ENCODE measurements at places on chromosomes 2 and 18.

GRCh38 chr2:86072271-86072858 is 33.3 kb downstream of the POLR1A start:
- peak; percentile 14 for DNase-seq

DNA sequence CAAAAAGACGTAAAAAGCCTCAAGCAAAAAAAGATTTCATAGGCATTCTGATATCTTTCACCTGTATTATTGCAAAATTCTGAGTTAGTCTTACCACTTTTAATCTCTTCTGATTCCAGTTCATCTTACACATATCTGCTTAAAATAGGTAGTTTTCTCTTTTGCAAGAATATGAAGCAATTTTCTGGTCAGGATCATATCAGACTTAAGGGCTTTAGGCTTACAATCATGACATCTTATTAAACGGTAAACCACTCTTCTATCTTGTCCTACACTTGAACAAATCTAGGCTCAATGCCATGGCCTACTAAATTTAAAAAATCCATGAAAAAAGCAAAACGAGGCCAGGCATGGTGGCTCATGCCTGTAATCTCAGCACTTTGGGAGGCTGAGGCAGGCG is 50.1 kb upstream of the GAREM1 start:
- no peak for DNase-seq

GRCh38 chr2:1233281-1233680 is 180.0 kb upstream of the TPO start:
- DNase-seq: no peak

- DNase-seq: no peak
Measured at GRCh38 chr2:120729406-120730399, 6.0 kb upstream of the GLI2 start.

GRCh38 chr2:33498291-33498956 is 22.0 kb downstream of the RASGRP3 start:
- DNase-seq: no peak

DNA sequence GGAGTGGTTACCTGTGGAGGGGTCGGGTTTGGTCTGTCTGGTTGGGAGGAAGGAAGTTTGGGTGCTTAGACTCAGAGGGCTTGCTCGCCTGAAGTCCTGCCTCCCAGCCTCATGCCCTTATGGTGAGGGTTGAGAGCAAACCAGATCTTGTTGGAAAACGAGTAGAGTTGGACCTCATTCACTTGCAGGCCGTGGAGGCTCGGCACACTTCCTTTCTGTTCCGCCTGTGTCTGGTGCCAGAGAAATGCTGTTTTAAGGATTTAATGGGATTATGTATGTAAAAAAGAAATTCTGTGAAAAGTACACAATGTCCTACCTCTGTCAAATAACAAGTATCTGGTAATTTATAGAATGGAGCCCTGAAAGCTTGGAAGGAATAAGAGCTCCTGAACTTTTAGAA is 29.6 kb downstream of the GATA6 start:
- no peak for DNase-seq

DNA sequence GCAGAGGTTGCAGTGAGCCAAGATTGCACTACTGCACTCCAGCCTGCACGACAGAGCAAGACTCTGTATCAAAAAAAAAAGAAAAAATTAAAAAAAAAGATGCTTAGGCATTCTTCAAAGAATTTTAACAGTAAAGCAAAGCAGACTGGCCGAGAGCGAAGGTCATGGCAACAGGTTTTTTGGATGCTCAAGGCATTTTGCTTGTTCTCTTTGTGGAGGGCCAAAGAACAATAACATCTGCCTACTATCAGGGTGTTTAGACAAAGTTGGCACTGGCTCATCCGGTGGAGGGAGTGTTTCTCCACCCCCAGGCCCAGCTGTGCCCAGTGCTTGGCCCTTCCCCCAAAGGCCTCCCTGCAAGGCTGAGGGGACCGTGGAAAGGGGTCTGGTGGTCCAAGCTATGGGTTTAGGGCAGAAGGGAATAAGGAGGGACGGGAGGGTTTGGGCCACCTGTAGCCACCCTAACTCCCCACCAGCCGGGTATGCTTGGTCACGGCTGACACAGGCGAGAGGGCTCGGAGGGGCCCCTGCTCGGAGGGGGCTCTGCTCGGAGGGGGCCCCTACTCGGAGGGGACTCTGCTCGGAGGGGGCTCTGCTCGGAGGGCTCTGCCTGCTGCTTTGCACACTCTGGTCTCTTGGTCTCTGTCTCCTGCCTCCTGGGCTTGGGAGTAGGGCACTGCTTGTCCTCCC is 26.7 kb upstream of the ALLC start:
- no peak for DNase-seq

DNA sequence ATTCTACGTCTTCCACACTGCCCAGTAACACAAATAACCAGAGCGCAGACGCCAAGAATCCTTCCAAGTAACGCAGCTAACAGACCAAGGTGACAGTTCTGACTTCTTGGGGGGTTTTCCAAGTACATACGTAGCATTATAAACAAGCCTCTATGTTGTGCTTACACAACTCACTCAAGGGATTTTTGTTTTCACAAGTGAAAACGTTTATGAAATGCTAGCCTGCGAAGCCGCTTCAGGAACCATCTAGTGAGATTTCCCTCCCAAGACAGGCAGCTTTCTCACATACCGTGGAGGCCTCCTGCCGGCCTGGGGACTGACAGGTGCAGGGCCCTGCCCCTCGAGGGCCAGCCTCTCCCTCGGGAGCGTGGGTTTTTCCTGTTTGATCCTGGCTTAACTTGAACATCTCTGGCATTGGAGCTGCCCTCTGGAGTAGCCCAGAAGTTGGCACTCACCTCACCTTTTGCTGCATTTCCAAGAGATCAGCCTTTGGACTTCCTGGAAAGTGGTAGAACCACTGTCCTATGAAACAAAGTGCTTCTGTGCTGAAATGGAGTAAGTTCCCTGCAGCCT is 151.1 kb downstream of the MBP start:
- DNase-seq: no peak

DNA sequence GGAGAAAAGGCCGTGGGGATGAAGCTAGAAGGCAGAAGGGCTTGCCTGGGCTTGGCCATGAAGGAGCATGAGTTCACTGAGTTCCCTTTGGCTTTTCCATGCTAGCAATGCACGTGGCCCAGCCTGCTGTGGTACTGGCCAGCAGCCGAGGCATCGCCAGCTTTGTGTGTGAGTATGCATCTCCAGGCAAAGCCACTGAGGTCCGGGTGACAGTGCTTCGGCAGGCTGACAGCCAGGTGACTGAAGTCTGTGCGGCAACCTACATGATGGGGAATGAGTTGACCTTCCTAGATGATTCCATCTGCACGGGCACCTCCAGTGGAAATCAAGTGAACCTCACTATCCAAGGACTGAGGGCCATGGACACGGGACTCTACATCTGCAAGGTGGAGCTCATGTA is 2.9 kb downstream of the CTLA4 start:
- DNase-seq: no peak

GRCh38 chr2:25590921-25591505 is 82.4 kb downstream of the DTNB start:
- DNase-seq: no peak

GRCh38 chr18:60684843-60685513 is 312.4 kb upstream of the MC4R start:
- peak; percentile 15 for DNase-seq

DNA sequence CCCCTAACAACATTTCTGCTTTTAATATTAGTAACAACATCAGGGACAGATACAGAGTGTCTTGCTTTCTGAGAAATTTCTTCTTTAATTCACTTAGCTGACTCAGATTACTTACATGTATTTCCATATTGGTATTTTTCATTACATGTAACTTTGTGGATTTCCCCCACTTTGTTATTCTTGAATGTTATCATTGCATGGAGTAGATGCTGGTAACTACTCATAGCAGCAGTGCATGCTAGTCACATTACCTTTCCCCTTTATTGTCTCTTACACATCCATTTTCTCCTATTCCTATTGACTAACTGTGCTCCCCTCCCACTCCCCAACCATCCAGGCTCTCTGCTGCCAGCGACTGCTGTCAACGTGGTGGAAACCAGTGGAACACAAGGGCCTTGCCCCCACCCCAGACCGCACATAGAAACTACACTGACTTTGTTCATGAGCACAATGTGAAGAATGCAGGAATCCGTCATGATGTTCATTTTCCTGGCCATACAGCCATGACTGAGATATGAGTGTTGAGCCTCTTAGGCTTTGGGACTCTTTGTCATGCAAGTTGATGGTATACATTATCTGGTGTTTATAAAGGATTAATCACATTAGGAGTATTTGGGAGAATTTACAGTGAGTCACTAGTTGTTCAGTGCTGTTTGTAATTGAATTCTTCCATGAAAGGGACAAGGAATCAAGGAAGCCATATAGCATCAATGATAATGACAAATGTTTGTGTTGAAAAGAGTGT is 91.0 kb downstream of the EPB41L5 start:
- no peak for DNase-seq

- DNase-seq: no peak
Measured at GRCh38 chr2:8144131-8144631, 537.7 kb upstream of the ID2 start.

DNA sequence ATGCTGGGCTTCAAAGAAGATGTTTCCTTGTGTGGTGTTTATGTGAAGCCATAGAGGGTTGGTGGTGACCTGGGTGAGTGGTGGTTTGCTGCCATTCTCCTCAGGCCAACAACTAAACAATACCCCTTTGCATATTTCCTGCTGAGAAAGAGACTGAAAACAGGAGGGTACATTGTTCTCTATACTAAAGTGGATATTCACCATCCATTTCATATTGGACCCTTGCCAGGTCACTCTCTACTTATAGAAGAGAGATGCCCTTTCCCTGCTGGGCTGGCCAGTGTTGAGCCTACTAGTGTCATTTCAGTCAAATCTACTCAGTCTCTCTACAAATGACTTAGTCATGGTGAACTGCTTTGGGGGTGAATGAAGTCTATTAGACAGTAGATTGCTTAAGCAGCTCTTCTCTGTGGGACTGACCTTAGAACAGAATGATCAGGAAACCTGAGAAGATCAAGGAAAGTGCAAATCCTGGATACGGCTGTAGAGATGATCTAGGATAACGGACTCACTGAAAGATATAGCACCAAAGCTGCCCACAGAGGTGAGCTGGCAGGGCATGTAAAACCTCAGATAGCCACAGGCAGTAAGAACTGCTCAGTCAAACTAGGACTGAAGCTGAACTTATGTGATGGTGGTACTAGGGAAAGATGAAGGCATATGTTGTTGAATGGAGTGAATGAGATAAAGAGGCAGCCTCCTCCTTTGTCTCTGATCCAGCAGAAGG is 154.9 kb downstream of the MYO3B start:
- DNase-seq: no peak

- DNase-seq: no peak
Measured at GRCh38 chr2:202337706-202338346, 38.3 kb upstream of the BMPR2 start.

DNA sequence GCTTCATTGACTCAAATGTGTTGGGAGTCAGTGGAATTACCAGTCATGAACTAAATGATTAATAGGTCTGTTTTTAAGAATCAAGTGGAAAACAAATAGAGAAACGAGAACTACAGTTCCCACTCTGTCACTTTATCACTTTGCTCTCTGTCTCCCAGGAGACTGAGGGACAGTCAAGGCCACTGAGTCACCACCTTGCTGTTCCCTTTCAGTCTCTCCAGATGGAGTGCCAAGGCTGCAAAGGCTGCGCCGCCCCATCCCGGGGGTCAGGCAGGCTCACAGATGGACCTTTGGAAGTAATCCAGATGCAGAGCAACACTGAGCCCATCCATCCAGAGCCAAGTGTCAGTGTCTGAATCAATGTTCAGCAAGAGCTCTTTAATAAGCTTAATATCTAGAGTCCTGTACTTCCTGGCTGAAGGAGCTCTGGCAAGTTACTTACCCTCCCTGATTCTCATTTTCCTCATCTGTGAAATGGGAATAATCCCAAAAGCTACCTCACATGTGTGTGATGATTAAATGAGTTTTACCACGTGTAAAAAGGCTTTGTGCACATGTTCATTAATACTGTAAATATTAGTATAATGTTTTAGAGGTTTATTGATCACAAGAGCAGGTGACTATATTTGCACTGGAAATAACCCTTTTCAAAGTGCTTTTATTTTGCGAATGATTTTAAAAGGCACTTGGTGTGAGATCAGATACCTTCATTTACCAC is 43.0 kb upstream of the EFEMP1 start:
- DNase-seq: no peak

DNA sequence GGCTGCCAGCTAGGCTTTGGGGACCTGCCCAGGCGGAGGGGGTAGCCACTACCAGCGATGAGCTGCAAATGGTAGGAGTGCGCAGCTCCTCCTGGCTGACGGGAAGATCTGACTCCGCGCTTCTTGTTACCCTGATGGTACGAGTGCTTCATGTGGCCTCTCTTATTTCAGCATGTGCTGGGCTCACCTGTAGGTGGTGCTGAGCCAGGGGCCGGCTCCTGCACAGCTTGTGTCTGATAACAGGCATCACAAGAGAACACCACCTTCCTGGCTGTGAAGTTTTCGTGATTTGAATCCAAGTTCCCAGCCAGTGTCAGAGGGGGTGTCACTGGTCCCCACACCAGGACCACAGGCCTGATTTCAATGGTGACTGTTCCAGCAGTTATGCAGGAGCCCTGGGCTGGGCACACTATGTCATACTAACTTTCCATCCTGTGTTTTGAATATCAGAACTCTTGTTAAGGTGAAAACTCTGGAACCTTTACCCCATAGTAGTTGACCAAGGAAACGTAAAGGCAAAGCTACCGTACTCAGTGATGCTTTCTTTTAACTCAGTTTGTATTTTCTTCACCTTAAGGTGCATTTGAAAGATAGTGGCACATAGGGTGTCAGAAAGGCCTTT is 28.0 kb downstream of the APCDD1 start:
- no peak for DNase-seq

- DNase-seq: no peak
Measured at GRCh38 chr2:149800624-149801542, 213.3 kb upstream of the MMADHC start.

DNA sequence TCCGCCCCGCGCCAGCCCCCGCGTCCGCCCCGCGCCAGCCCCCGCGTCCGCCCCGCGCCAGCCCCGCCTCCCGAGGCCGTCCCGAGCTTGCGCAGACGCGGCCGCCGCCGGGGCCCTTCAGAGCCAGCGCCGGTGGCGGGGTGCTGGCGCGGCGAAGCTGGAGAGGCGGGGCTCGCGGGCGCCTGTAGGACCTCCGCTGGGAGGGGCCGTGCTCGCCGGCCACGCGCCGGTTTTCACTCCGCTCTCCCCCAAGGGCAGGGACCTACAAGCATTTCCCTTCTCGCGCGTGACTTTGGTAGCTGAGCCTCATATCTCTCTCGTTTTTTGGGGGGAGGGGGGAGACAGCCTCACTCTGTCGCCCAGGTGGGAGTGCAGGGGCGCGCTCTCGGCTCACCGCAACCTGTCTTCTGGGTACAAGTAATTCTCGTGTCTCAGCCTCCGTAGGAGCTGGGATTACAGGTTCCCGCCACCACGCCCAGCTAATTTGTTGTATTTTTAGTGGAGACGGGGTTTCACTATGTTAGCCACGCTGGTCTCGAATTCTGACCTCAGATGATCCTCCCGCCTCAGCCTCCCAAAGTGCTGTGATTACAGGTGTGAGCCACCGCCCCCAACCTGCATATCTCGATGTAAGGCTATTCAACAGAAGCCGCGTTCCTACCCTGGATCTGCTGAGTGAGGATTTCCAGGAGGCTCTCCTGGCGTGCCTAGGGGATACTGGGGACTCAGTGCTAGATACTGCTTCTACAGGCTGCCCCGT is at the start of gene ZNF514:
Gene ZNF514, minus strand, starts transcription at position 159 of the 760 bp plus-strand sequence. CDS start 6,595 bp downstream, outside the sequence.
- peak; percentile 69 for DNase-seq

GRCh38 chr2:177992992-177993391 is 79.6 kb downstream of the PDE11A start:
- DNase-seq: no peak

- no peak for DNase-seq
Measured at GRCh38 chr2:6657136-6657535, 208.6 kb downstream of the CMPK2 start.

GRCh38 chr2:191296083-191297006 is 51.1 kb downstream of the MYO1B start:
- no peak for DNase-seq

All from left kidney (tissue), 8 donors.